ENCODE measurements at places on chromosomes 16 and 17.

DNA sequence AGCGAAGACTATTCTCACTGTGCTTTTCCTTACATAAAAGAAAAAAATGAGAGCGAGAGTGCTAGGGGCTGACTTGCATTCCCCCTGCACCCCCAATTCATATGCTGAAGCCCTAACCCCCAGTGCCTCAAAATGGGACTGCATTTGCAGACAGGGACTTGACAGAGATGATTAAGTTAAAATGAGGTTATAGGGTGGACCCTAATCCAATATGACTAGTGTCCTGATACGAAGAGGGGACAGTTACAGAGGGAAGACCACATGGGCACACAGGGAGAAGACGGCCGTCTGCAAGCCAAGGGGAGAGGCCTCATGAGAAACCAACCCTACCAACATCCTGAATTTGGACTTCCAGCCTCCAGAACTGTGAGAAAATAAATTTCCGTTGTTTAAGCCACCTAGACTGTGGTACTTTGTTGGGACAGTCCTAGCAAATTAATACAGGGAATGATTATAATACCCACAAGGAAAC, 1.6 kb upstream of the TMEM220 start:
- no peak for DNase-seq

- DNase-seq = no peak
Observed at GRCh38 chr17:2158396-2158780, 103.5 kb downstream of the HIC1 start.

DNA sequence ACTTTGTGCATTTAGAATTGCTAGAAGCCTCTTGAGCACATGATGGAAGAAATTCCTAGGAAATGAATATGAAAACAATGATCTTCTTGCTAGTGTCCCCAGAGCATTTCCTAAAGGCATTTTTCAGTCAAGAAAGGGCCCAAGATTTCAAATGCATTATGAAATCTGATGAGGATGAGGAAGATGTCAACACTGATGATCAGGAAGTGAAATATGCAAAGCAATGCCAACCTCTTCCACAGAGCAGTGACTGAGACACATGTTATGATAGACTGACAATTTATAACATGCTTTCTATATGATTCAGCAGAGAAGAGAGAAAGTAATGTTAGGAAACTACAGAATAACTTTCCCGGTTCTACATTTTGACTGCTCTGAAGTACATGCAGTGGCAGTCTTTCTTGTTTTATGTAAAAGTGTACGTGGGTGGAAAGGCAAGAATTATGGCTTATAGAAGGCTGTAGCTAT, 859.1 kb upstream of the GOT2 start:
- peak; percentile 44 for DNase-seq

- DNase-seq = no peak
Observed at GRCh38 chr16:84630446-84631152, 12.7 kb upstream of the COTL1 start.

GRCh38 chr17:65332375-65332774, 195.2 kb downstream of the RGS9 start:
- DNase-seq = peak; percentile 12

GRCh38 chr16:27995378-27995777, 68.1 kb downstream of the GSG1L start:
- DNase-seq = no peak

DNA sequence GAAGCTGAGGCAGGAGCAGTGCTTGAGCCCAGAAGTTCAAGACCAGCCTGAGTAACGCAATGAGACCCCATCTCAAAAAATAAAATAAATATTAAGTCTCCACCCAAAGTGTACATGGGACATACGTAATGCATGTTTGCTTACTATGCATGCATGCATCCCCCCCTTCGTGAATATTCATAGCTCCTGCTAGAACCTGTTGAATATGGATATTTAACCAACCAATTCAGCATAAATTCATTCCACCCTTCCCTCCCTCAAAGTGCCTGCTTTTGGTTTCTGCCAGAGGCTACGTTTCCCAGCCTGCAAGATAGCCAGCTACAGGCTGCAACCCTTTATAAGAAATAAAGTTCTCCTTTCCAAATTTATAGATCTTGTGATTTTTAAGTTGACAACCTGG, 12.9 kb upstream of the PSMD7 start:
- DNase-seq = no peak

GRCh38 chr17:38751144-38751807, 1.3 kb upstream of the PSMB3 start:
- no peak for DNase-seq

DNA sequence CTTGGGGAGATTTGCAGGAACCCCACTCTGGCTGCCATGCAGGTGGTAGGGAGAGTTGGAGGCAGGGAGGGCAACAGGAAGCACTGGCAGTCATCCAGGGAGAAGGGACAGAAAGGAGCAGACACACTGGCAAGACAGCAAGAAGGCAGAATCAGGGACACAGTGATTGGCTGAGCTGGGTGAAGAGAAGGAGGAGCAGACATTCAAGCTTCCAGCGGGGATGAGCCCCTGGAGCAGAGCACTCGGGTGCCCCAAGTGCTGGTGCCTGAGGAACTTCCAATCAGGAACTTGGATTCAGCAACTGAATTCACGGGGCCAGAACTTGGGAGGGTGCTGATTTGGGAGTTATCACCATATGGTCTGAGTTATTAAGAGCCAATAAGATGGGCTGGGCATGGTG, 6.3 kb upstream of the ITGA3 start:
- DNase-seq = no peak

GRCh38 chr16:31225193-31225592, 8.3 kb upstream of the PYDC1 start:
- DNase-seq = no peak

GRCh38 chr17:41294016-41294415, 8.6 kb downstream of the KRTAP29-1 start:
- peak; percentile 9 for DNase-seq

DNA sequence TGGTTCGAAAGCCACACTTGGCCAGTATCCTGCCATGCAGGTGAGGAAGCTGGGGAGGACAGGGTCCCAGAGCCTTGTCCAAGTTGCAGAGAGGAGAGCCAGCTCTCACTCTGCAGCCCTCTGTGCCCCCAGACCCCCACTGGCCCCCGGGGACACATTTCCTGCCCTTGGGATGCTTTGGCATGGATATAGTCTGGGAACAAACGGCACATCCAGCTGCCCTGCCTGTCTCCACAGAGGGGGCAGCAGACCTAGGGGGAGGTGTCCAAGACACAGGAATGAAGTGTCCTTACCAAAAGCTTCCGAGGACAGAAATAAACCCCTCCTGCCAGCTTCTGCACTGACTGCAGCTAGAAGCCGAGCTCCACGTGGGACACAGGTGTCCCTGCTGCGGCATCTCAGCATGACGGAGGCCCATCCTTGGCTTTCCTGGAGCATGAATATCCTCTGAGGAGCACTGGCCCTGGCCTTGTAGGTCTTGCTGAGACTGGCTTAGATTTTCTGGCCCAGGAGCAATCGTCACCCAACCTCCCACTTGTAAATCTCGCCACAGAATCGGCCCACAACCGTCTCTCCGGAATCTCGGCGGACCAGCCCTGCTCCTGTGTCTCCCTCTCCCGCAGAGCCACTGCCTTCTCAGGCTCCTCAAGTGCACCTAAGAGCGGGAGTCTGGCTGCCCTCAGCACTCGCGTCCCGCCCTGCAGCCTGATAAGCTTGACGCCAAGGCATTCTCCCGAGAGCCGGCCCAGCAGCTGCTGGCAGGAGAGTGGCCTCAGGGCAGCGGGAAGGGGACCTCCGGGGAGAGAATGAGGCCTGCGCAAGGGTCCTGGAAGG, 1.1 kb upstream of the CAPN15 start:
- no peak for DNase-seq

GRCh38 chr17:42240201-42240600, 36.0 kb downstream of the STAT5B start:
- DNase-seq = no peak

- DNase-seq = no peak
Observed at GRCh38 chr16:81570151-81570846, 125.7 kb downstream of the CMIP start.

DNA sequence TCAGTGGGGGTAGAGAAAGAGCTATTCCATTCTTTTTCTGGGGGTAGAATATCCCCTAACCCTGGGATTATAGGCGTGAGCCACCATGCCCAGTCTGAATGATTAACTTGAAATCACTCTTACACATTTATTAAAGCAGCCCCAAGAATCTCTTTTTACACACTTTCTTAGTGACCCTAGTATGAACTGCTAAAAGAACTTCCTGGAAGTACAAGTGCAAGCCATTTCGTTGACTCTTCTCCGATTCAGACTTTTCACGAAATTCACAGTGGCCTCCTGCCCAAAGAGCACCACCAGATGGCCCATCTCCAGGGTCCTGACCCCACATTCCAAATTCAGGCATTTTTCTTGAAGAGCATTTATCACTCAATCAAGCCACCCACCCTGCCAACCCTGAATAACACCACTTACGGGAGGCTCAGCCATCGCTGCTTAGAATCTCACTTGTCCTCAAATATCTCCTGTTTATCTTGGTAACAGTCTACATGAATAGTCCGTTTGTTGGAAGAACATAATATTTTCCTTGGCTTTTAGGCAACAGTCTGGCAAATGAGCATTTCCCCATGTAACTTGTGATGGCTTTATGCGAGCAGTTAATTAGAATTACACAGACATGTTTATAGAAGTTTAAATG, 28.0 kb downstream of the ZNF423 start:
- no peak for DNase-seq

- DNase-seq = no peak
Observed at GRCh38 chr17:49358641-49359247, 3.3 kb downstream of the ZNF652 start.

- no peak for DNase-seq
Observed at GRCh38 chr16:1621851-1622250, 9.7 kb downstream of the CRAMP1 start.

GRCh38 chr16:5845046-5845445, 747.5 kb upstream of the EEF2KMT start:
- DNase-seq = no peak

DNA sequence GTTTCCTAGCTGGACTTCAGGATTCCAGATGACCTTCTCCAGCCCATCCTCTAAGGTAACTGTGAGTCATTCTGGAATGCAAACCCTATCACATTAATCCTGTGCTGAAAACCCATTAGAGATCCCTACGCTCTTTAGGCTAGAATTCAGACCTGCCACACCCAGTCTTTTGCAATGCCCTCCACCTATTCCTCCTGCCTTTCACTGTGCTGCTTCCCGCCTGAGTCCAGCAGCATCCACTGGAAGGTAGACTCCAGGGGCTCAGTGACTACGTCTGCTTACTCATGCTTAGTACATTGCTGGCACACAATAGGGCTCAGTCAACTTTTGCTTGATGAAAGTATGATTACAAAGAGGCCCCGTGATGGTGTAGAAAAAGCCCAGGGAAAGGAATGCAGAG, 121.1 kb downstream of the SPACA3 start:
- no peak for DNase-seq

DNA sequence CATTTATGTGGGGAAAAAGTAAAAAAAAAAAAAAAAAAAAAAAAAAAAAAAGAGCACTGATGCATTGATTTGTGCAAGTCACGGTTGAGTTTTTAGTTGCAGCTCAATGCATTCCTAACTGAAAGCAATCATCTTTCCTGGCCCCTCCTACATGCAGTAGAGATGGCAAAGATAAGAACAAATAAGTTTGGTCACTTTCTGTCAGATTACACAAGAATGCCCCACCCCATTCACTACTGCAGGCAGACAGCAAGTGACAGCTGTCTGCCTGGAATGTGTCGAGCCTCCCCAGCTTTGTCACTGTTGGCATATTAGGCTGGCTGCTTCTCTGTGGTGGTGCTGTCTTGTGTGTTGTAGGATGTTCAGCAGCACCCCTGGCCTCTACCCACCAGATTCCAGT, 243.5 kb downstream of the FOXL1 start:
- no peak for DNase-seq

- no peak for DNase-seq
Observed at GRCh38 chr17:78255953-78256706, 24.7 kb downstream of the TMEM235 start.

- no peak for DNase-seq
Observed at GRCh38 chr17:32287804-32288511, 22.3 kb downstream of the RHBDL3 start.

DNA sequence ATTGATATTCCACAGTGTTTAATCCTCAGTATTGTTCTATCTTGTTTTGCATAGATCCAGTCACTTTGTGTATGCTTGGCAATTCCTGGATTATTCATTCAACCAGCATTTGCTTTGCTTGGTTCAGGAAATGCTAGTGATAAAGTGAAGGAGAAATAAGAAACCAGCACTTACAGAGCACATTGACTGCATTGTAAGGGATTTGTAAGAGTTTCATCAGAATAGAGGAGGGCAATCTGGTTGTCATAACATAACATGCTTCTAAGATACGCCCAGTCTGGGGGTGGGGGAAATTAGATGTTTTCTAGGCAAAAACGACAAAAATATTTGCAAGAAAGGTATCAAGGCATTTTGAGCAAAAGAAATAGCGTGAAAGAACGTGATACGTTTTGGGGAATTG, 40.4 kb downstream of the TNRC6A start:
- no peak for DNase-seq

GRCh38 chr16:21071741-21072140, 78.9 kb downstream of the DNAH3 start:
- no peak for DNase-seq

GRCh38 chr17:28997806-28998205, 8.0 kb downstream of the SEZ6 start:
- no peak for DNase-seq

- no peak for DNase-seq
Observed at GRCh38 chr17:78355045-78355641, 4.7 kb downstream of the SOCS3 start.

DNA sequence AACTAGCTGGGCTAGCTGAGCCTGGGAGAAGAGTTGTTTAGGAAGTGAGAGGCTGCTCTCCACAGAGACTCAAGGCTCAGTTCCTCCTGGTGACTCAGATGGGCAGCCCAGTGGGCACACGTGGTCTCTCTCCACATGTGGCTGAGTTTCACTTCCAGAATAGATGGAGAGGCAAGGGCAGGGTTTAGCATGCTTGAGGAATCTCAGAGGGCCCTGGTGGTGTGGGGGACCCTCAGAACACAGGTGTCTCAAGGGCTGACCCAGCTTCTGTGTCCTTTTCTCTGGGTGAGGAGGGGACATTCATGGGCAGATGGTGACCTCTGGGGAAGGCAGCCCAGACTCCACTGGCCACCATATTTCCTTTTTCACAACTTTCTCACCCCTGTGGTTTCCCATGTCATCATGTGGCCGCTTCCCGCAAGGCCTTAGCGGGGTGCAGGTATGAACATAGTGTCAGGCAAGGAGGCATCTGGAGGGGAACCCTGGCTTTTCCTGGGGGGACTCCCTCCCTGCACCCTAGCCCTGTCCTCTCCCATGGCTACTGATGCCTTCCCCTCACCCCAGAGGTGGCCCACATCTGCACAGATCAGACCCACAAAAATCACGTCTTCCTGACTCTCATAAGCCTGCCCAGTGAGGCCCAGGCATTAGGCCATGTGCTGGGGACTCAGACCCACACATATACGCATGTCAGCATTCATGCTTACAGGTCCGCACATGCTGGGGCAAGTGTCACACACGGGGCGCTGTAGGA, 3.3 kb downstream of the GRN start:
- DNase-seq = no peak

DNA sequence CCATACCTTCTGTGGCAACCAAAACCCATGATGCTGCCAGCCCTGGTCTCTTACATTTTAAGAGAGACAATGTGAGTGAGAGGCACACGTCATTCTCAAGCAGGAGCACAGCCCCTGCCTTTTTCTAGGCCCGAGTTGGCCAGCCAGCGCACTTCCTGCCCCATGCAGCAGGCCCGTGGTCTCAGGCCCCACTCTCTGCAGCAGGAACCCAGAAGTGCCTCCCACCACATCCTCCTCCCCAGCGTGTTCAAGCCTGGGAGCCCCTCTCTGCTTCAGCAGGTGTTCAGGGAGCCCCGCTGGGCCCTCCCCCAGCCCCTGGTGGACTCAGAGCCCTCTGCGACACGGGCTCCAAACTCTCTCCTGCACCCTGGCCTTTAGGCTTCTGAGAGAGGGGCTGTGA, 30.5 kb downstream of the ITGAE start:
- no peak for DNase-seq

- no peak for DNase-seq
Observed at GRCh38 chr17:4536742-4537411, 18.3 kb downstream of the MYBBP1A start.

All from BJ (cell line).